ENCODE measurements at places on chromosomes 12 and 14. TPM values are rescaled to one million over a fixed set of nuclear protein-coding genes. Genes with fewer than 3 reads are reported as not detected.

The TRIAP1 gene
- 36.7 TPM for total RNA-seq

The MPHOSPH9 gene
- total RNA-seq, result 43.1 TPM

The SERPINA1 gene
- 150 TPM for total RNA-seq

The ZNF891 gene
- 2.3 TPM for total RNA-seq

The MDGA2 gene
- not detected for total RNA-seq

DNA sequence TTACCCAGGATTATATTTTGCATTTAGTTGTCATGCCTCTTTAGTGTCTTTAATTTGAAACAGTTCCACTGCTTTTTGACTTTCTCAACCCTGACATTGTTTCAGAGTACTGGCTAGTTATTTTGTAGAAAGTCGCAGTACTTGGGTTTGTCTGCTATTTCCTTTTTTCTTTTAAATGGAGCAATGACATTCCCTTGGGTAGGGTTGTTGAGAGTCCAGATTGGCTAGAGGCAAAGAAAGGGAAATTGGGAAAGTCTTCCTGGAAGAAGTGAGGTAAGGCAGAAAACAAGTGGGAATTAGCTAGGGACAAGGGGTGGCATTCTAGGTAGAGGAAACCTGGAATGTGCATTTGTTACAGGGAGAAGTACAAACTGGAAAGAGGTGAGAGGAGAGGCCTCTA, 245.9 kb downstream of the EMP1 start:
- no peaks in the 10 kb centered on the region for H3K27me3 ChIP-seq
- no peaks in the 10 kb centered on the region for H3K36me3 ChIP-seq
- H3K27ac ChIP-seq, result no peak overlapping the region
- no peak overlapping the region for H3K4me3 ChIP-seq
- no peak for DNase-seq
- 0 out of 2 replicates have a peak, but pooled peaks cover under 1% of the 10 kb centered on the region for H3K4me1 ChIP-seq

DNA sequence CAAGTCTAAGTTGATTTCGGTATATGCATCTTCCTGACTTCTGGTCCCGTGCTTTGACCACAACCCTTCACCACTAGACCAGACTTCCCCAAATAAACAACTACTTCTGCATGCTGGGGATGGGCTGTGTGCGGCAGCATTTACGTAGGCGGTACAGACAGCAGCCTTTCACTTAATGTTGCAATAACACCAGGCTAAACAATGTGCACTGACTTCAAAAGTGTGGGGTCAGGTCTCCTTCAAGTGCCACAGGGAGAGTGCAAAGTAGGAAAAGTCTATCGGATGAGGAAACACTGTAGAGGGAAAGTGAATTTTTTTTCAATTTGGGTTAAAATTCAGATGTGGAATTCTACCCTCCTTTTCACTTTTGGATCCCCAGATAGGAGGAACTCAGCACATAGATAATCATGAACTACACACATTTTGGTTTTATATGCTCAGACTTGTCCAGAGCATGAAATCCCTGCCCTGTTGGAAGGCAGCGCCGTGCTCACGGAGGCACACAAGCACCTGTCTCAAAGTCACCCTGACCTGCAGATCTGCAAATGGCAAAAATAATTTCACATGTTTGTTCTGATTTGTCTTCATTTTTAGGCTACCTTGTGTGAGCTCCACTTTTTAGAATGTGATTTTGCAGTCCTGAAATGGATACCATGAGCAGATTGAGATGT, 3.6 kb upstream of the FOS start:
- H3K36me3 ChIP-seq, result peaks cover 1% of the 10 kb centered on the region
- 0 out of 2 replicates have a peak, but pooled peaks cover 4% of the 10 kb centered on the region for H3K4me1 ChIP-seq
- no peak for DNase-seq
- H3K4me3 ChIP-seq, result no peak overlapping the region

- H3K4me1 ChIP-seq, result no peaks in the 10 kb centered on the region
- H3K27ac ChIP-seq, result no peak overlapping the region
- DNase-seq, result no peak
These were observed 74.6 kb downstream of the DACT1 start for GRCh38 chr14:58712357-58712756.

GRCh38 chr12:41743835-41744234, 400.8 kb downstream of the GXYLT1 start:
- no peak overlapping the region for H3K4me3 ChIP-seq
- no peaks in the 10 kb centered on the region for H3K36me3 ChIP-seq
- H3K4me1 ChIP-seq, result no peaks in the 10 kb centered on the region
- H3K27ac ChIP-seq, result no peak overlapping the region

GRCh38 chr12:78118036-78118435, 287.3 kb downstream of the NAV3 start:
- no peak overlapping the region for H3K27ac ChIP-seq
- no peaks in the 10 kb centered on the region for H3K27me3 ChIP-seq
- H3K4me3 ChIP-seq, result no peak overlapping the region
- no peaks in the 10 kb centered on the region for H3K4me1 ChIP-seq
- no peak for DNase-seq
- no peaks in the 10 kb centered on the region for H3K36me3 ChIP-seq

DNA sequence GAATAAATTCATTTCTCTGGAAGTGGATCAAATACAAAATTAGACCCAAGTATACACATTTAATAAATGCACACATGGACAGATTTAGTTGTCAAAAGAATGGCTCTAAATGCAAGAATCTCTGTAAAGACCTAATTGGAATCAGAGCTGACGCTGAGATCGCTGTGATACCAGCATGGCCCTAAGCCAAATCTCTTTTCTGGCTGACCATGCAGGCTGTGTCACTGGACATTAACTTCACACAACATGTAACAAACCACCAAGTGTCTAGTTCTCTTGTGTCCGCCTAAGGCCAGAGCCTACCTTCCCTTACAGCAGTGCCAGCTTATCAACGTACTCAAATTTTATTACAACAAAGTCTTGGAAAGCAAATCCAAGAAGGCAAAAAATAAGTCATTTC, 127.5 kb downstream of the MED13L start:
- DNase-seq, result no peak
- peaks cover 17% of the 10 kb centered on the region for H3K4me1 ChIP-seq
- no peak overlapping the region for H3K4me3 ChIP-seq
- no peaks in the 10 kb centered on the region for H3K36me3 ChIP-seq
- H3K27ac ChIP-seq, result no peak overlapping the region
- H3K27me3 ChIP-seq, result no peaks in the 10 kb centered on the region

DNA sequence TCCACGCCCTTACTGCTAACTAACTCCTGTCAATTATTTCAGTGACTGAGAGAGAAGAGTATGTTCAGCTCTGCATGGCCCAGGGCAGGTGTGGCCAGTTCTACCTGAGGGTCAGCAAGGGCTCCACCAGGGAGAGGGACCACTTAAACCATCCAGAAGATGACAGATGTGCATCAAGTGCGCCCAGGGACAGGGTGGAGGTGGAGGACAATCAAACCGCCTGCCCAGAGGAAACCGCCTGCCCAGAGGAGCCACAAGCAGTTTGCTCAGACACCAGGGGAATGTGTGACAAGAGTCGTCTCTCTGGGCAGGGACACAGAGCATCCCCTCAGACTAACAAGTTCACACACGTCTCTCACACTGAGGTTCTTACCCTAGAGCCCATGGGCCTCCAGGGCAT, 14.5 kb downstream of the DPF3 start:
- H3K27me3 ChIP-seq, result peaks cover 3% of the 10 kb centered on the region
- no peaks in the 10 kb centered on the region for H3K36me3 ChIP-seq
- H3K4me3 ChIP-seq, result no peak overlapping the region
- H3K27ac ChIP-seq, result no peak overlapping the region

GRCh38 chr12:89970722-89971121, 262.1 kb upstream of the ATP2B1 start:
- DNase-seq, result no peak
- no peaks in the 10 kb centered on the region for H3K36me3 ChIP-seq
- no peak overlapping the region for H3K27ac ChIP-seq
- no peak overlapping the region for H3K4me3 ChIP-seq

- H3K4me1 ChIP-seq, result no peaks in the 10 kb centered on the region
- DNase-seq, result no peak
- no peak overlapping the region for H3K27ac ChIP-seq
- H3K36me3 ChIP-seq, result no peaks in the 10 kb centered on the region
These were observed 48.5 kb downstream of the IFNG-AS1 start for GRCh38 chr12:68037616-68038255.

DNA sequence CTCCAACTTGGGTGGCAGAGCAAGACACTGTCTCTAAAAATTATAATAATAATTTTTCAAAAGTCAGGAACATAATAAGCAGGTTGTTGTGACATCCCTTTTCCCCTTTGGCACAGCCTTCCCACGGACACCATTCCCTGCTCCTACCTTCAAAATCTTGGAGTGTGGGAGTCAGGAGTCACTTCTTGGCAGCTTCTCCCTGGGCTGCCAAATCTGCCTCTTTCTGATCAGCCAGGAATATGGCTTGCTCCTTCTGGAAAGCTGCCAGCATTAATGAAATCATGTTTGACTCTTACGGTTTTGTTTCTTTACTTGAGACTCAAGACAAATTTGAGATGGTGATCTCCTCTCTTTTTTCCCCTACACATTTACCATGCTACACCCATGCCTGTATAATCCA, 391.4 kb upstream of the SYT1 start:
- DNase-seq, result no peak
- H3K27ac ChIP-seq, result no peak overlapping the region
- H3K27me3 ChIP-seq, result no peaks in the 10 kb centered on the region
- H3K4me3 ChIP-seq, result no peak overlapping the region
- H3K36me3 ChIP-seq, result no peaks in the 10 kb centered on the region
- no peaks in the 10 kb centered on the region for H3K4me1 ChIP-seq

DNA sequence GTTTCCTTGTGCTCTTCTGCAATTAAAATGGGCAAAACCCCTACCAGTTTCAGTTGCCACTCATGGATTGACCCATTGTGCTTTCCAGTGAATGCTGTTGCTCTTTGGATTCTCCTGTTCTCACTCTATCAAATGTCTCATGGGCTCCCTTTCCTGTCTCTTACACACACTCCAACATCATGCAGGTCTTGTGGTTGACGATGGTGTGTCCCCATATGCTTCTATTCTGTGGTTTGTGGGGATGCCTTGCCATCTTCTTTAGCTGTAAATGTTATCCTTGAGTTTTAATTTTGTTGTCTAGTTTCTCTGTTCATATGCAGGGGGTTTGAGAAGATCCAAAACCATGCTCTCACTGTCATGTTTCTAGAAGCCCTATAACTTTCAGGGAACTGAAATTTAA, 31.9 kb upstream of the FBXO34 start:
- no peaks in the 10 kb centered on the region for H3K36me3 ChIP-seq
- H3K4me1 ChIP-seq, result no peaks in the 10 kb centered on the region
- no peak for DNase-seq
- H3K4me3 ChIP-seq, result no peak overlapping the region
- no peaks in the 10 kb centered on the region for H3K27me3 ChIP-seq

GRCh38 chr12:64652346-64652745, 42.1 kb downstream of the RASSF3 start:
- no peak for DNase-seq
- peaks cover 45% of the 10 kb centered on the region for H3K4me1 ChIP-seq
- no peak overlapping the region for H3K27ac ChIP-seq
- H3K27me3 ChIP-seq, result no peaks in the 10 kb centered on the region
- no peak overlapping the region for H3K4me3 ChIP-seq
- H3K36me3 ChIP-seq, result no peaks in the 10 kb centered on the region

DNA sequence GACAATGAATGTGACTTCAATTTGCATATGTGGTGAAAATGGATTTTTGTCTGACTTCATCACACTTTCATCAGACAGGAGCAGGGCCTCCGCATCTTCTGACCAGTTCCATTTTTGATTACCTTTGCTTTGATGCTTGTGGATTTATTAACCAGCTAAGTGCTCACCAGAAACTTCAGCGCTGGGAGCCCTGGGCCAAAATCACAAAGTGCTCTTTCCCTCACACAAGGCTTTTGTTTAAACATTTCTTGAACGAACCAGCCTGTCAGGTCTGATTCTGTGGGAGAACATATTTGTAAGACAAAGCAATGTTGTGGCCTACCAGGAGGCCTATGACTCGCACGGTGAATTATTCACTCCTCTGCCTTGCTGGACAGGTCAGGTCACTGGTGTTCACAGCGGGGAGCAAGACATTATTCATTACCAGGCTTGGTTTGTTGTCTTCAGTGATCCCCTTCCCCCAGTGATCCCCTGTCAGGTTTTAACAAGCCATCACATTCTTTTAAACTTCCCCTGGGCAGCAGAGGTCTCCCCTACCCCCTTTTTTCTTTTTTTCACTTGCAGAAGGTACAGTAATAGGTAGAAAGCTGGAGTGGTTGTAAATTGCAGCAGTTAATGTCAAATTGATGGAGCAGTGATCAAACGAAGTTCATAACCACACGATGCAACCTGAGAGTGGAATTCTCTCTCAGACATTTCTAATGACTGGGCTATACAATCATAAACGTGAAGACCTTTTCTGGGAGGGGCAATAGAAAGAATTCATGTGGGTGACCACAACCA, 167.5 kb upstream of the PRICKLE1 start:
- H3K4me3 ChIP-seq, result no peak overlapping the region
- H3K27me3 ChIP-seq, result no peaks in the 10 kb centered on the region
- peak; percentile 82 for DNase-seq
- peak overlapping the region; percentile 77 for H3K27ac ChIP-seq

DNA sequence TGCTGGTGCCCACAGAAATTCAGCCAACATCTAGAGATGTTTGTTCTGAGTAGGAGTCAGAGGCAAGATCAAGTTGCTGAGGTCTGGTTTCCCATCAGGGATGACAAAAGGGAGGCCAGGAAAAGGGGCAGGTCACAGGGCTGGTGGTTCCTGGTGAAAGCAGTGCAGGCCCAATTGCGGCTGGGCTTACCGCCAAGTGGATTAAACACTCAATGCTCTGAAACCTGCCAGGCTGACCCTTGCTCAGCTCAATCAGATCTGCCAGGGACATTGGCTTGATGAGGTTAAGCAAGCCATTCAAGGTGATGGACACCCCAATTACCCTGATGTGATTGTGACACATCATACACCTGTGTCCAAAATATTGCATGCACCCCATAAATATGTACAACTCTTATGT, 5.5 kb upstream of the OAS1 start:
- H3K27me3 ChIP-seq, result no peaks in the 10 kb centered on the region
- peaks cover 7% of the 10 kb centered on the region for H3K4me1 ChIP-seq
- H3K36me3 ChIP-seq, result no peaks in the 10 kb centered on the region
- H3K4me3 ChIP-seq, result no peak overlapping the region
- DNase-seq, result no peak
- H3K27ac ChIP-seq, result no peak overlapping the region

- no peak overlapping the region for H3K27ac ChIP-seq
- no peak for DNase-seq
- H3K4me1 ChIP-seq, result no peaks in the 10 kb centered on the region
- no peak overlapping the region for H3K4me3 ChIP-seq
These were observed 23.5 kb downstream of the FZD10 start for GRCh38 chr12:130185455-130186391.

- H3K4me1 ChIP-seq, result no peaks in the 10 kb centered on the region
These were observed 99.8 kb downstream of the METTL25 start for GRCh38 chr12:82458101-82458500.
